ENCODE measurements at places on chromosomes 1 and 21. TPM values are rescaled to one million over a fixed set of nuclear protein-coding genes. Genes with fewer than 3 reads are reported as not detected.

GABPA gene
- total RNA-seq, result 7.1 TPM

ANGEL2 gene
- 15.6 TPM for total RNA-seq

PRPF38B gene
- total RNA-seq, result 23.8 TPM

FMO3 gene
- total RNA-seq, result not detected

Measured in A549 treated with CORT108297 at 1 μM for 4 hours (cell line).